Transverse colon (tissue), 4 donors: ENCODE measurements at places on chromosomes 11 and 22.

- DNase-seq: no peak
These were observed 50.7 kb upstream of the CD44 start for GRCh38 chr11:35088226-35088625.

DNA sequence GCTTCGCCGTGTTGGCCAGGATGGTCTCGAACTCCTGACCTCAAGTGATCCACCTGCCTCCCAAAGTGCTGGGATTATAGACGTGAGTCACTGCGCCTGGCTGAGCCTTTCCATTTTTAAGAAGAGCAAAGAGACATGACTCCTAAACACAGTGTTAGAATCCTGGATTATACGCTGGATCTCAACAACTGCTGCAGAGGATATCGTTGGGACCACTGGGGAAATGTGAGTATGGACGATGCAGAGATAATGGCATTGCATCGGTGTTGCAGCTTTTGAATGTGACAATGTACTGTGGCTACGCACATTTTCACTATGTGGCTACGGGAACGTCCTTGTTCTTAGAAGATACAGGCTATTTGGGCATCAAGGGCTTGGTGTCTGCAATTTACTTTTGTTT lies 6.2 kb downstream of the MRGPRF start:
- DNase-seq: no peak

- no peak for DNase-seq
These were observed 401.3 kb upstream of the FAT3 start for GRCh38 chr11:91823252-91823830.

DNA sequence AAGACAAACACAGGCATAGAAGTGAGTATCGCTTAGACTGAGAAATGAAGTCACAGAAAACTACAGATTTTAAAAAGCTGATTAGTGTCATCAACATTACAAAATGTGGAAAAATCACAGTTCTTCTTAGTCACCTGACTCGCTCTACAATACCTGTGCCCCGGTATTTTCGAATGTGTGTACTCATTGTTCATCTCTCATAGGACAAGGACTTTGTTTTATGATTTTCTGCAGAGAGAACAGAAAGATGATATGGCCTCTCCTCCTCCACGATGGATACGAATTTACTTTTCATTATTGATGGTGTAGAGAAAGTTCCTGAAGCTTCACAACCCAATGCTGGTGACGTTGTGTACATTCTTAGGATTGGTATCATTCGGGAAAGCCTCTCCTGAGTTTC lies 29.4 kb upstream of the GAL start:
- no peak for DNase-seq

DNA sequence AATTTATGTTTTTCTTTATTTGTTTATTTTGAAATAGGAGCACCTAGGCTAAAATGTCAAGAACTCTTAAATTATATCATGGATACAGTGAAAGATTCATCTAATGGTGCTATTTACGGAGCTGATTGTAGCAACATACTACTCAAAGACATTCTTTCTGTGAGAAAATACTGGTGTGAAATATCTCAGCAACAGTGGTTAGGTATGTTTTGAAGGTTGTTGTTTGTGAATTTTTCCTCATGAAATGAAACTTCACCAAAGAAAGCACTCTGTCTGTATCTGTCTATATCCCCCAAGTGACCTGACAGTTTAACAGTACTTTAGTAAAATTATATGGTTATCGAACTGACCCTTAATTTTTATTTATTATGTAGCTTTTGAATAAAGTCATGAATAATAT lies 12.8 kb downstream of the ATM start:
- no peak for DNase-seq

DNA sequence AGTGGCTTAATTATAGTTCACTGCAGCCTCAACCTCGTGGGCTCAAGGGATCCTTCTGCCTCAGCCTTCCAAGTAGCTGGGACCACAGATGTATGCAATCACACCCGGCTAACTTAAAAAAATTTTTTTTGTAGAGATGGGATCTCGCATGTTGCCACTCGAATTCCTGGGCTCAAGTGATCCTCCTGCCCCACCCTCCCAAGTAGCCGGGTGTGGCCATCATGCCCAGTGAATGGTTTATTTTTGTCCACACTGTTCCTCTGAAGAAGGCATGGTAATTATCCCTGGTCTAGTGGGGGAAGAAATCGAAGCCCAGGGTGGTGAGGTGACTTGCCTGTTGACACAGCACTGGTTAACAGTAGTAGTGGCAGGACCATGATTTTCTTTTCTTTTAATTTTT lies 1.9 kb downstream of the SAC3D1 start:
- no peak for DNase-seq

- DNase-seq: no peak
These were observed 4.8 kb upstream of the NAP1L4 start for GRCh38 chr11:2996976-2997375.

DNA sequence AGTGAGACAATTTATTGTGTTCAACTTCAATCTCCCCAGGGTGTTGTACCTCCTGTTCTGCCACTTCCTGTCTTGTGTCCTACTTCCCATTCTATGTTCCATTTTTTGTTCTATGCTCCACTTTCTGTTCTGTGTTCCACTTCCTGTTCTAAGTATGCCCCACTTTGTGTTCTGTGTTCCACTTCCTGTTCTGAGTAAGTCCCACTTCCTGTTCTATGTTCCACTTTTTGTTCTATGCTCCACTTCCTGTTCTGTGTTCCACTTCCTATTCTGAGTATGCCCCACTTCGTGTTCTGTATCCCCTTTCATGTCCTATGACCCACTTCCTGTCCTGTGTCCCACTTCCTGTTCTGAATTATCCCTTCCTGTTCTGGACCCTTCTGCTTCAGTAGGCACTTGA lies 732.7 kb downstream of the TBC1D22A start:
- DNase-seq: no peak

- no peak for DNase-seq
These were observed 52.4 kb downstream of the TECTA start for GRCh38 chr11:121153472-121153871.

- peak; percentile 73 for DNase-seq
These were observed 55.2 kb downstream of the PANX1 start for GRCh38 chr11:94183886-94184264.

- peak; percentile 3 for DNase-seq
These were observed 426.8 kb downstream of the TBC1D22A start for GRCh38 chr22:47189056-47189916.

DNA sequence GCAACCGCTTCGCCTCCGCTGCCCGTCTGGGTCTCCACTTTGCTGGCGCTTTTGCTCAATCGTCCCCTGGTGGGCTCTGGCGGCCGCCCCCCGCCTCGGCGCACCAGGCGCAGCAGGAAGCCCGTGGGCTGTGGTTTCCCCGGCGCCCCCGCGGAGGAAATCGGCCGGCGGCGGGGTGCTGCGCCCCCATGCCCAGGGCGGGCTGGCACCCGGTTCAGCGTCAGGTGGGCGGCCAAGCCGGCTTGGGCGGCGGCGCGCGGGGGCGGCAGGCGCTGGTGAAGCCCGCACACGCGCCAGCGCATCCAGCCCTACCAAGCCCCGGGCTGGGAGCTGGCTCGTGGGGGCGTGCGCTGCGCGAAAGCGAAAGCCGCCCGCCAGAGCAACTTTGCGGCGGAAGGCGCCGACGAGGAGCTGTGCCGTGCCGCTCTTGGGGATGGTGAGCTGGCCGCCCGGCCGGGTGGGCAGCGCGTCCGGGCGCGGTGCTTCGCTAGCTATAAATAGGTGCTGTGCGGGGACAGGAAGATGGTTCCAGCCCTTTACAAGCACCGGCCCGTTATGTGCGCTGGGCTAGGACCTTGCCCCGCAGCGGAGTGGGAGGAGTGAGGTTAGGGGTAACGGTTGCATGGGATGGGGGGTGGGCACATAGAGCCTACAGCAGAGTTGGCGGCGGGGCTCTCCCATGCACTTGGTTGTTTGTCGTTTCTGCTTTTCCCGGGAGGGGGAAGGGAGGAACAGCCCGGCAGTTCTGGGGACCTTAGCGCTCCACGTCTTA lies 25.0 kb upstream of the SUSD2 start:
- DNase-seq: peak; percentile 54

- no peak for DNase-seq
These were observed 25.8 kb upstream of the FXYD6 start for GRCh38 chr11:117902001-117902845.

GRCh38 chr22:32340411-32340810 lies 17.3 kb upstream of the RFPL3 start:
- no peak for DNase-seq

DNA sequence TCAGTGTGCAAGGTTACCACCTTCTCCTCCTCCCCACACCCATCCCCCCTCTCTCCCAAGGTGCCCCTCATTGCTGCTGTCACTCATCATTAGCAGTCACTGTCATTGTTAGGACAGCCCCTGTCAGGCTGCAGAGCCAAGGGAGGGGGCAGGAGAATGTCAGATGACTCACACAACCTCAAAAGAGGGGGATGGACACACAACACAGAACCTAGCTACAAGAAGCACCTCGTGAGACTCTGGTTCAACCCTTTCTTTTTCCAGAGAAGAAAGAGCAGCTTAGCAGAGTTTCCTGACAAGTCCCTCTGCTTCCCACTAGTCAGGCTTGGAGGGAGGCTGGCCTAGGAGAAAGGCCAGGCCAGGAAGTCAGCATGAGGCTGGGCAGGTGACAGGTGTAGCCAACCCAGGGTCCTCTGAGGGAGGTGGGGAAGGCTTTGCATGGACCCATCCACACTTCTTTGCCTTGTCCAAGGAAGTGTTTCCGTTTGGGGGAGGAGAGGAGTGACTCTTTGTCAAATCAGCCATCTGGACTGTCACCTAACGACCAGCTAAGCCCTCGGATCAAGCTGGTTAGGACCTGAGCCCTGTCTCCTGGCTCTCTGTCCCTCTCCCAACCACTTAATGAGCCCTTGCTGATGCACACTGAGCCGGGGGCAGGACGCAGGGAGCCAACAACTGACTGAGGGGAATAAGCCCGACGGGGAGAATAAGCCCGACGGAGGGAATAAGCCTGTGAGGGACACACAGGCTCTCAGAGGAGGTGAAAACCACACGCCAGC lies 18.3 kb downstream of the ADORA2A start:
- no peak for DNase-seq

GRCh38 chr11:70078095-70078780 lies at the start of gene ANO1:
Gene ANO1 (plus strand): TSS chr11:70078317. CDS start chr11:70078607, 290 bp downstream.
- DNase-seq: no peak

GRCh38 chr11:125202362-125202880 lies 37.9 kb downstream of the PKNOX2 start:
- no peak for DNase-seq

- no peak for DNase-seq
These were observed 197.9 kb downstream of the TTC28 start for GRCh38 chr22:28481725-28482124.
